Activated CD4-positive, alpha-beta T cell treated with anti-CD3 and anti-CD28 coated beads, Interleukin-2, amount 50 U/mL, for 48 hours (primary cell): ENCODE measurements at places on chromosomes 7 and 10.

GRCh38 chr10:125548878-125549277 is 134.1 kb downstream of the TEX36 start:
- DNase-seq = no peak

DNA sequence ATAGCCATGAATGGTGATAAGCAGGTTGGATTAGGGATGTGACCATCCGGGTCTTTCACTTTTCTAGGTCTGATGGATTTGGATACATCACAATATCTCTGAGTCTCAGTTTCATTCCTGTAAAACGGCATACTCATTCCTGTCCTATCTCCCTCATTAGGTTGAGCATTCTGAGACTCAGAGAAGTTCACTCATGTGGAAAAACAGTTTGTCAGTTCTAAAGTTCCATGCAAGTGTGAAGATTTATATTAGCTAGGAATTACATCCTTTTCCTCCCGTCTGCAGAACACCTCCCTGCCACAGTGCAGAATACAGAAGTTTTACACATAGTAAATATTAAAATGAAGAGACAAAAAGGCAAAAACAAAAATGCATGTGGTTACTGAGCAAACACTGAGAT is 94.2 kb upstream of the SLC25A13 start:
- no peak for DNase-seq

DNA sequence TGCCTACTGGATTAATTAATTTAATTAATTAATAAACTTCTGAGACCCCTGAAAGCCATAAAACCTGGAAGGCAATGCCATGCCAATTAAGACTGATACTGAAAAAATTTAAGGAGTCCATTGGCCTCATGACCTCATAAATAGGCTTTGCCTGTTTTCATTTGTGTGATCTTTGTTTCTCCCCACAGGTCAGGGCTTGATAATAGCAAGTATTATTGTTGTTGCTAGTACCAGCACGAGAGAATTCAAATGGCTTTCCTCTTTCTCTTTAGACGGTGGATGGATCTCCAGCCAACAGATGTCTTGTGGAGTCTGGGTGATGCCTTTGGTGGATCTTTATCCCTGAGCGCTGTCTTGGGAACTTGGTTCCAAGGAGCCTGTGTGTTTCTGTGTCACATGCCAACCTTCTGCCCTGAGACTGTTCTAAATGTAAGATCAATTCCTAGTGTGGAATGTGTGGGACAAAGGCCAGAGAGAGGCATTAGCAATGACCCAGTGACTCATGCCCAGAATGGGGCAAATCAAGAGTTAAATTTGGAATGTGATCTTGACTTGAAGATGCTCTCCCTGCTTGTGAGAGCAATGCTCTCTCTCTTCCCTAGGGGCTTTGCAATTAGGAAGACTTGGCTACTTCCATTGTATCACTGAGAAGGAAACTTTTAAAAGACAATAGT is 17.7 kb downstream of the ACSM6 start:
- DNase-seq = no peak

- DNase-seq = no peak
Observed at GRCh38 chr7:73716318-73716890, 3.1 kb downstream of the STX1A start.

DNA sequence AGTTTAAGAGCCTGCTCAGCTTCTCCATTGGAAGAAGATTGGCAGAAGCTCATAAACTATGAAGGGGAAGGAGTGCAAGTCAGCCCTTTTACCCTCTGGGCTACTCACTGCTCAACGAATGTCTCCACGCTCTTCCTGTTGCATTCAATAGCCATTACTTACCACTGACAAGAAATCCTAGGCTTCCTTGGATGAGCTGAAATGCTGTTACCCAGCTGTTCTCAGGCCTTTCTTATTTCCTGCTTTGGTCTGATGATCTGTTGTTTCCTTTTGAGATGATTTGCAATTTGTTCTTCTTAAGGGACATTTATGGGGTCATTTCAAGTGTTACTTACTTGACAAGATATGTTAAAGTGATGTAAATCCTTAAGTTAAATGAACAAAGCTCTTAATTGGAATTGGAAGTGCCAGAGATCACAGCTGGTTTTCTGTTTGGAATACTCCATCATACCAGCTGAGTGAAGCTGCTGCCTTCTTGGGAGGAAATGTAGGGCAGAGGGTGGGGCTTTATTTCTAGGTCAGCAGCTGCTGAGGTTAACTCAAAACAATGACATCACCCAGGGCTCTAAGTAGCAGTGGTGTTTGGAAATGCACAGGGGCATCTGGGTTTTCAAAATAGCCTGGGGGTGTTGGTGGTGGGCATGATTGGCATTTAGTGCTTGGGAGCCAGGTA is 170.0 kb downstream of the PRKCQ start:
- DNase-seq = no peak

- DNase-seq = no peak
Observed at GRCh38 chr10:71494980-71495381, 98.3 kb downstream of the CDH23 start.

DNA sequence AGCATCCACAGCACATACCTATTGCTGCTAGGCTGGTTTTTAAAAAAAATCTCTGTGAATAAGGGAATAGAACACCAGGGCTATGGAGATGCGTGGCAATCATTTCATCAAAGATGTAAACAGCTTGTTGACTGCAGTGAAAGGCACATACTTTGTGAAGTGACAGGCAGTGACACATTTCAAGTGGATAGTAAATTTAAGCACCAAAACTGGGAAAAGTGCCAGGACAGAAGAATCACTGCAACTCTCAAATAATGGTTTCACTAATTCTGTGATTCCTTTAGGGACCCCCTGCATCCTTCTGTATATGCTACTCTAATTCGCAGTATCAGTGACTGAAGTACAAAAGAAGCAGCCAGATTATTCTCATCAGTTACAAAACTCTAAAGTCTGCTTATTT is 145.2 kb upstream of the KLF14 start:
- no peak for DNase-seq

GRCh38 chr10:112946649-112947048 is 3.4 kb upstream of the TCF7L2 start:
- no peak for DNase-seq

DNA sequence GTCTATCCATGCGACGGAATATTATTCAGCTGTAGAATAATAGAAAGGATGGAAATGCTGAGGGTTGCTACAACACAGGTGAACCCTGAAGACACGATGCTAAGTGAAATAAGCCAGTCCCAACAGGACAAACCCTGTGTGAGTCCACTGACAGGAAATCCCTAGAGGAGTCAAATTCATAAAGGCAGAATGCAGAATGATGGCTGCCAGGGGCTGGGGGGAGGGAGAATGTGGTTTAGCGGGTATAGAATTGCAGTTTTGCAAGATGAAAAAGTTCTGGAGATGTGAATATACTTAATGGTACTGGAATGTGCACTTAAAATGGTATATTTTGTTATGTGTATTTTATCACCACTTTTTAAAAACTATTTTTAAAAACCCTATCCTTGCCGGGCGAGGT is 36.9 kb upstream of the DOCK1 start:
- no peak for DNase-seq

DNA sequence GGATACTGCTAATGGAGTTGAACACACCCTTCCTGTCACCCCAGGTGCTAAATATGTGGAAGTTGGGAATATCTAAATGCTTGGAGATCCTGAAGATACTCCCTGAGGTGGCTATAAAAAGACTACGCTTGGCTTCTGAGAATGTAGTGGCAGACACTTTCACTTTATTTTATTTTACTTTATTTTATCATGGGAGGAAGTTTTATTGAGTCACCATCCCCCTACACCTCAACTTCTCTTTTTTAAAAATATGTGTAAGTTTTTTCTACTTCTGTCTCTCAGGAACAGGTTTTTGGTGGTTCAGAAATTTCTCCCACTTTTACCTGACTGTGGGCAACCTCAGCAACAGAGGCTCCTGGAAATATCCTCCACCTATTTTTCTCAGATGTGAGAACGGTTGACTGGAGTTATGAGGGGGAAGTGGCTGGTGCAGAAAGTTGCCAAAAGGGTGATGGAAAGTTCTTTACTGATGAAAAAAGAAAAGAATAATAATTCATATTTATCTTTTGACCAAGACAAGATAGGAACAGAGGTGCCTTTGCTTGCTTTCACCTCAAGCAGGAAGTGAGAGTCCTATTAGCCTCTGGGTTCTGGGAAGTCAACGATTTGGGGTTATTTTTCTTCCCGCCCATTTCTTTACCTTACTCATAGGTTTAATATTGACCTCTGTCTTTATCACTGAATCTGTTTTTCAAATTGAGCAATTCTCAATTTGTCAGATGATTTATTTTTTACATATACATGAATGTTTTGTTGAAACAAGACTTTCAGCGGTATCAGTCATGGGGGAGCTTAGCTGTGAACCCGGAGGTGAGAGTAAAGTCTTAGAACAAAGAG is 103.6 kb downstream of the AHR start:
- DNase-seq = peak; percentile 7
